Cardiac septum (tissue), 1 donor: ENCODE measurements at places on chromosomes 1 and 21. TPM values are rescaled to one million over a fixed set of nuclear protein-coding genes. Genes with fewer than 3 reads are reported as not detected.

The MRPS6 gene
- total RNA-seq: 30.2 TPM

The DCDC2B gene
- not detected for total RNA-seq

The AMIGO1 gene
- 13.8 TPM for total RNA-seq

The ALG14 gene
- total RNA-seq: 4.7 TPM

The KIAA0040 gene
- 9.7 TPM for total RNA-seq

The IL19 gene
- not detected for total RNA-seq

The XKR8 gene
- total RNA-seq: 3.0 TPM

The WNT4 gene
- 0.38 TPM for total RNA-seq

The CD34 gene
- 49.9 TPM for total RNA-seq

The MATN1 gene
- not detected for total RNA-seq

The LCE3A gene
- total RNA-seq: not detected

The B3GALNT2 gene
- total RNA-seq: 21.1 TPM

The USP21 gene
- 17.4 TPM for total RNA-seq

The HIVEP3 gene
- total RNA-seq: 3.7 TPM

The CFAP107 gene
- total RNA-seq: not detected

The UBXN10 gene
- total RNA-seq: 0.30 TPM

The DCST1 gene
- total RNA-seq: not detected

The MARCKSL1 gene
- total RNA-seq: 12.0 TPM

The TRAF3IP3 gene
- total RNA-seq: 1.00 TPM

The FAM177B gene
- not detected for total RNA-seq

The FMO1 gene
- 1.3 TPM for total RNA-seq

The OR2L8 gene
- not detected for total RNA-seq

The TEDDM1 gene
- total RNA-seq: not detected

The GUCA2B gene
- total RNA-seq: not detected

The PCP4 gene
- 1.5 TPM for total RNA-seq

The KRTAP13-2 gene
- total RNA-seq: not detected

The ACTL8 gene
- not detected for total RNA-seq

The SYT2 gene
- total RNA-seq: not detected

The TNFRSF25 gene
- 8.5 TPM for total RNA-seq

The HOOK1 gene
- 0.67 TPM for total RNA-seq

The LAMB3 gene
- total RNA-seq: 3.6 TPM

The BEST4 gene
- 0.11 TPM for total RNA-seq
